ENCODE measurements at places on chromosomes 6 and 20. TPM values are rescaled to one million over a fixed set of nuclear protein-coding genes. Genes with fewer than 3 reads are reported as not detected.

Gene ADAT2
- 7.1 TPM for total RNA-seq

Gene PSMF1
- total RNA-seq: 133 TPM

Gene HRH3
- total RNA-seq: not detected

Gene ENPP5
- total RNA-seq: 7.3 TPM

Gene OSTM1
- total RNA-seq: 59.3 TPM

Gene BHLHE23
- total RNA-seq: not detected

Gene FHL5
- total RNA-seq: 40.1 TPM

Gene NKX2-4
- total RNA-seq: not detected

Gene FOXQ1
- 12.3 TPM for total RNA-seq

Gene MLIP
- 0.20 TPM for total RNA-seq

Gene VSX1
- total RNA-seq: not detected

Gene GSS
- total RNA-seq: 30.0 TPM

Gene ZSCAN12
- 5.6 TPM for total RNA-seq

Gene DAAM2
- 34.6 TPM for total RNA-seq
